NCI-H1092 (cell line): ENCODE measurements at places on chromosomes 2 and 18.
A peak's percentile ranks its signal among the peaks of the same experiment; 100 is the strongest.

DNA sequence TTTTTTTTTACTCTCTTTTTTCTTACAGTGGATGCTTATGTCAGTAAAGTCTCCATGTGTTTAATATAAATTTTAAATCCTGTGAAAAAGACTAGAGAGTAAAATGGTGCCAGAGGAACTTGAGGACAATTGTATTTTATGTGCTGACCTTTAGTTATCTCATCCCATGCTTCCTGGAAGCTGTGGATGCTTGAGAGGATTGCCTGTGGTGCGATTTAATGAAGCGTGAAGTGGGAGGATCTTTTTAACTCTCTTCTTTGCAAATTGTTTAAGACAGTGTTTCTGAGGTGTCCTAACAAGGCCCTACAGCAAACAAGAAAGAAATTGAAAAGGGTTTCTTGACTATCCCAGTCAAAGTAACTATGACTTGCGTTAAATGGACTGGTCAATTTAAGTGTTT is 84.2 kb downstream of the DTNA start:
- no peak for DNase-seq

- no peak for DNase-seq
These were observed 236.3 kb upstream of the FSIP2 start for GRCh38 chr2:185502351-185502750.

DNA sequence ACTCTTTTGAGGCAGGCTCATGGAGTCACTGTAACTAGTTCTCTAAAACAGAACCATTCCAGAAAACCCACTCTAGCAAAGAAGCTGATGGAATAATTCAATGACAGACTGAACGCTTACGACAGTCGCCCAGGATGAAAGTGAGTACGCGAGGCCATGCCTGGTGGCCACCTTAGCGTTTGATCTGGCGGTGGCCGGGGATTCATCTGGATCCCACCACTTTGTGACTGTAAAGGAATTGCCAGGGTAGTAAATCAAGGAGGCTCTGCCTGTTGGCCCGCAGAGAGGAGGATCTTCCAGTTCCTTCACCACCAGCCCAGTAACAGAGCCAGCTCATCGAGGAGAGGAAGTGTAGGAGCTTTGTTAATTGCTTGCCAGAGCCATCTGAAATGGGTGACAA is 34.6 kb downstream of the GREB1 start:
- DNase-seq: no peak

GRCh38 chr2:200888704-200889625 is at the start of the genes NIF3L1 and PPIL3:
Gene NIF3L1, plus strand, starts transcription at chr2:200889371. Its CDS starts 2,573 bp downstream, at chr2:200891944.
Gene PPIL3, minus strand, starts transcription at chr2:200889077. Its CDS starts 1,462 bp downstream, at chr2:200887615.
- peak; percentile 93 for DNase-seq

GRCh38 chr2:51401546-51401945 is 369.6 kb upstream of the NRXN1 start:
- no peak for DNase-seq

- DNase-seq: no peak
These were observed 166.3 kb downstream of the NRP2 start for GRCh38 chr2:205848601-205849000.

- no peak for DNase-seq
These were observed 14.8 kb downstream of the SLC66A2 start for GRCh38 chr18:79936641-79937040.

GRCh38 chr18:52163478-52163877 is 176.5 kb upstream of the DCC start:
- no peak for DNase-seq

- DNase-seq: no peak
These were observed 115.1 kb downstream of the STPG4 start for GRCh38 chr2:47039913-47040562.

DNA sequence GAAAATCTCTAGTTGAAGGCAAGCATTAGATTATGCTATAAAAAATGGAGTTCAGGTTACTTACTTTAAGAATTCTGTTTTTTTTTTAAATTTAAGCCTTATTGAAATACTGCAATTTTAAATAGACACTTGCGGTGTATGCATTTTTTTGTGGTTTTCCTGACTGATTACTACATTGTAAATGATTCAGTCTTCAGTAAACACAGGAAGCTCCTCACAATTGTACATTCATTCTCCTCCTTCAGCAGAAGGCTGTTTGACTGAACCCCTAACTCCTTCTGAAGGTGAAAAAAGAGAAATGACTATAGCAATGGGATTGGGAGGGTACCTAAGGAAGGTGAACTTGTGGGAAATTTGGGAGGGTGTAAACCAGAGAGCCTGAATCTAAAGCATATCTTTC is 136.1 kb downstream of the GCA start:
- DNase-seq: no peak

DNA sequence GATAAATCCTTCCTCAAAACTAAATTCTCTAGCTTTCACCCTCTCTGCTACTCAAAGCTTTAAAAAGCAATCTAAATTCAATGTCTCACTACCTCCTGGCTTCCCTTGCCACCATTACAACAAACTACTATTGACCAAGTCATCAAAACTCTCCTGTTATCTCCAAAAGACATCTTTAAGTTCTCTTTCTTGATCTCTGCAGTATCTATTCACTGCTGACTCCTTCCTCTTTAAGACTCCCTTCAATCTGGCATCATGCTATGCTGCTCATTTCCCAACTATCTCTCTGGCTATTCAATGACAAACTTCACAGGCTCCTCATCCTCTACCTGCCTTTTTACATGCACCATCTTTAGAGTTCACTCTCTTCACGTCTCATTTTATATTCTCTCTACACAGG is 5.9 kb downstream of the PPP3R1 start:
- no peak for DNase-seq

DNA sequence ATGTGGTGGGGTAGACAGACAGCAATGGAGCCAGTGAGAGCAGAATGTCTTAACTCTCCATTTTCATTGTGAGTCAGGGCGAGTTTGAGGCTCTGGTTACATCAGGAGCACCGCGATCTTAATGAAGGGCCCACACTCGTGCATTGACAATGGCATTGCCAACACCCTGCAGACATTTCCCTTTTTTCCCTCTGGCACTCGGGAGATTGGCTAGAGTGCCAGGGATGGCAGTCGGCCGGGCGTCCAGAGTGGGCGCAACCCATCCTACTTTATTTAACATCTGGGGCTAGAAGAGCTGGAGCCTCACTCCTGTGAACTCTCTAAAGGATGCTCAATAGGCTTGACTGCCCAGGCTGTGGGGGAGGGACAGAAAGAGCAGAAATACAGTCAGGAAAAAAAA is 9.7 kb downstream of the PROKR1 start:
- DNase-seq: no peak

- no peak for DNase-seq
These were observed 270.4 kb downstream of the ARHGAP15 start for GRCh38 chr2:143399631-143400069.
